ENCODE measurements at places on chromosomes 7 and 10. TPM values are rescaled to one million over a fixed set of nuclear protein-coding genes. Genes with fewer than 3 reads are reported as not detected.

The FKBP6 gene
- 0.74 TPM for polyA plus RNA-seq

The HMX3 gene
- polyA plus RNA-seq: not detected

DNA sequence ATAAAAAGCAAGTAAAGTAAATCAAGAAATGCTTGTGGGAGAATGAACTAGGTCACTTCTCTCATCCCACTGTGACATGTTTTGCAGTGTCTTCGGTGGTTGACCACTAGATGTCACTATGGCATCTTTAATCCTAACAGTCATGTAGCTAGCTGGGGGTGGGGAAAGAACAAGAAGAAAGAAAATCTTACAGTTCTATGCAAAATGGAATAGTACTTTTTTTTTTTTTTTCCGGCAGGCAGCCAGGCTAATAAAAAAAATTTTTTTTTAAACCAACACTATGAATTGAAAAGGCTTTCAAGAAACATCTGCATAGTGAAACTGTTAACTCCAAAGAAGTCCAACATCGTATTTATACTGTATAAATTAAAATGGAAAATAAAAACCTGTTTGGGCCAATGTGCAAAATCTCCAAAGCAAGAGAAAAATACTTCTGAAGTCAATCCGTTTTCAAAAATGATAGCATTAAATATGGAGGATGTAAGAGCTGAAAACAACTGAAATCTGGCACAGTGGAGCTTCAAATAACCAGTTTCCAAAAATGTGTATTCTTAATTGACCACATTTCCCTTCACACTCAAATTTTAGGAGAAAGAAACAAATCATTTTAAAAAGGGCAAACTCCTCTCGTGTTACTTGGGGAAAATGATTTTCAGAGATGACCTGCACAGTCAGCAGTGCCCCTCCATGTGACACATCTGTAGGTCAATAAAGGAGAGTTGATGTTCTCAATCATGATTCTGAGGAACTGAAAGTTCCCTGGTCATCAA, 38.5 kb downstream of the CDK1 start:
- DNase-seq: peak; percentile 93

The RAPGEF5 gene
- polyA plus RNA-seq: 72.8 TPM

DNA sequence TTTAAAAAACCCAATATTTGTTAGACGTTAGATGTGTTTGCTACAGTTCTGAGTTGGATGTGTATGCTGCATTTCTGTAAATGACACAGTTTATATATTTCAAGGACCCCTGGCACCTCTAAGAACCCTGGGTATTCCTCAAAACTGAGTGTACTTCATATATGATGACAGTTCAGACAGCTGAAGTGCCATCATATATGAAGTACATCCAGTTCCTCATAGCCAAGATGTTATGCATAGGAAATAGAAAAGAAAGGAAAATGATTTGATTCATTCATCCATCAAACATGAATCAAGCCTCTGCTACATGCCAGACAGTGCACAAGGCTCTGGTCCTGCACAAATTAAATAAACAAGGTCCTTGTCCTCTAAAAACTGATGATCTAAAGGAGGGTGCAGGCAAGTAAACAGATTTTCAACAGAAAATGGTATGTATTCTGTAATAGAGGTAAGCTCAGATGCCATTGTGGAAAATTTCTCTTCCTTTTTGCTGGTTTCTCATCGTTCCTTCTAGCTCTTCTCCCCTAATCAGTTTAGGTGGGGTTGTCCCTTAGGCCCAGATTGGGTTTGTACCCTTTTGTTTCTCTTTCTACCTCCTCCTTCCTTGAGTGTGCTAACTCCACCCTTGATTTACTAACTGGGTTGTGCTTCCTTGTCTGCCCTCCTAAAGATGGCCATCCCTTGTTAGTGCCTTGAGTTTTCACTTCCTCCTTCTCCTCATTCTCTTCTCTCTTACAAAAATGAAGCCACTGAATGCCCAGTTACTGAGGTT, 25.3 kb upstream of the SMIM30 start:
- no peak for DNase-seq

The MMP21 gene
- 0.73 TPM for polyA plus RNA-seq

Data from right lung (tissue), 10 donors.